SHP77 treated with DMSO at 0.1 percent for 48 hours (cell line): ENCODE measurements at places on chromosomes 7 and 10.

DNA sequence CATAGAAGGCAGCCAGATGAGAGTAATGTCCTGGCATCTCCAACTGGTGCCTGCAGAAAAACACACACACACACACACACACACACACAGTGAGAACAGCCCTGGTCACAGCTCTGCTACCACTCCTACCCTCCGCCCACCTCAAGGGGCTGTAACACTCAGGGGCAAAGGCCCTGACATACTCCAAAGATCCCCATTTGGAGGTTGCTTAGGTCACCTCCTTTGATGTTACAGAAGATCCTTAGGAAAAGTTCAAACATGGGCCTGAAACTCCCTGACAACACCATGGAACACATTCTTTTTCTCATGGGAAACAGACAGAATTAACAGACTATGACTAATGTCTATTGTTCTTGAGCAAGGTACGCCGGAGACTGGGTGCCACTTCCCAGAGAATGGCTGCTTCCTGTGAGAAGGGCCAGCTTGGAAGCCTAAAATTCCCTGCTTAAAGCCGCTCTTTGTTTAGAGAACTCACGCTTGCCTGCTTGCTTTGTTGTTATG is 27.7 kb downstream of the DENND11 start:
- DNase-seq, result no peak

GRCh38 chr10:70773965-70774809 is 11.0 kb downstream of the TBATA start:
- no peak for DNase-seq

DNA sequence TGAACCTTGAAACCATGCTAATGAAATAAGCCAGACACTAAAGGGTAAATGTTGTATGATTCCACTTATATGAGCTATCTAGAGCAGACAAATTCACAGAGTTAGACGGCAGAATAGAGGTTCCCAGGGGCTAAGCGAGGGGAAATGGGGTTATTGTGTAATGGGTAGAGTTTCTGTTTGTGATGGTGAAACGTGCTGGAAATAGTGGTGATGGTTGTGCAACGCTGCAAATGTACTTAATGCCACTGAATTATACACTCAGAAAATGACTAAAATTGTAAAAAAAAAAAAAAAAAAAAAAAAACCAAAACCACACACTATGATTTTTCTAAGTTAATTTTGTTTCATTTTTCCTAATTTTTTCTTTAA is 30.0 kb downstream of the SFXN4 start:
- DNase-seq, result no peak

DNA sequence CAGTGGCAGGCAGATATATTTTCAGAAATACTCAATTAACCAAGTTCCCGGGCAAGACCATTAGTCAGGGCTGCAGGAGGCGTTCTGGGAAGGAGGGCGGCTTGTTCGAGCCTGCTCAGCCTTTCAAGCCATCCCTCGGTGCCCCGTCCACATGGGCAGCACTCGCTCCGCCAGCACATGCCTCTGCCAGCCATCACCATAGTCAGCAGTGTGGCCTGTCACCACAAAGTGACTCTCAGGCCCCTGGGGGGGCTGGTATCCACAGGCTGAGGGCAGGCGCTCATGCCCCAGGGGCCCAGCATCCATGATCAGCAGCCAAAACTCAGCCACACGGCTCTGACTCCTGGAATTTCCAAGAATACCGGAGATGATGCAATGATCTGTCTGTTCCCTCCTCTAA is 81.9 kb downstream of the CHST15 start:
- DNase-seq, result no peak

- peak; percentile 6 for DNase-seq
These were observed 309.7 kb downstream of the CSTF2T start for GRCh38 chr10:51389415-51390321.

DNA sequence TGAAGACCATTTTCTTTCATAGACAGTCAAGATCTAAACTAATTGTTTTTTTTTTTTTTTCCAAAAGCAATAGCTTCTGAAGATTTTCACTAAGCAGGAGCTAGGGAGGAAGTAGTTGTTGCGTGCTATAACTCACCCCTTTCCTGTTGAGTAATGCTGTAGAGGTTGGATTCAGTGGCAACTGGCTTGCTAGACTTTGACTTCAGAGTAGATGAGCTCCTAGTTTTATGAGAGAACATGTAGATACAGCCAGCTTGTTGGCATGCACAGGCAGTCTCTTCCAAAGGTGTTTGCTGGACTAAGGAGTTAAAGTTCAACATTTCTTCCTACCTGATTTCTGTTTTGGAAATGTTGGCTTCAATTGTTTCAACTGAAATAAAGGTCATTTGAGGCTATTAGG is 66.2 kb upstream of the MXI1 start:
- DNase-seq, result no peak

GRCh38 chr7:47502240-47502877 is 79.6 kb downstream of the TNS3 start:
- no peak for DNase-seq

- no peak for DNase-seq
These were observed 256.2 kb upstream of the FERD3L start for GRCh38 chr7:19401461-19401860.

DNA sequence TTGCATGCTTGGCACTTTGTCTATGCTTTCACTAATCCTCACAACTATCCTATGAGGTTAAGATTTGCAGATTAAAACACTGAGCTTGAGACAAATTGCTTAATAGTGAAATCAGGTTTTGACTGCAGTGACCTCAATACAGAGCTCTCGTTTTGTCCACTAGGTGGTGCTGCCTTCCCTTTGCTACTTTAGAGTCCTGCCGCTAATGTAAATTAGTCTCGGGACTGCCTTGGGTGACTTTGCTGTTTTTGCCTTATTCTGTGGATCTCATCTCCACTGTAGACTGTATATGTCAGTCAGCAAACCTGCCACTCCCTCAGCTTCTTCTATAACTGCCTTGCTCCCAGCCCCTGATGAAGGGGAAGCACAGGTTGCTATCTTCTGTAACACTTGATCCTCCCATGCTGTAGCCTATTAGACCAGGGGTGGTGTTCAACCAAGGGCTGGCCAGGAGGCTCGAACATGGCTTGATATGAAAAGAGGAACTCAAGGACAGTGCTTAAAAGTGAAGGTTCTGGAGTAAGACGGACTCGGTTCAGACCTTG is 26.0 kb downstream of the ASB4 start:
- DNase-seq, result peak; percentile 59

DNA sequence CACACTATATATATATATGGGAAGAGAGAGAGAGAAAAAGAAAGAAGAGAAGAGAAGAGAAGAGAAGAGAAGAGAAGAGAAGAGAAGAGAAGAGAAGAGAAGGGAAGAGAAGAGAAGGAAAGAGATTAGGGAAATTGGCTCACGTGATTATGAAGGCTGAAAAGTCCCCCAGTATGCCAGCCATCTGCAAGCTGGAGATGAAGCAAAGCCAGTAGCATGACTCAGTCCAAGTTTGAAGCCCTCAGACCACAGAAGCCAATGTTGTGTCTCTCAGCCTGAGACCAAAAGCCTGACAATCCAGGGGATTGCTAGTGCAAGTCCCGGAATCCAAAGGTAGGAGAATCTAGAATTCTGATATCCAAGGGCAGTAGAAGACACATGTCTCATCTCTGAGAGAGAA is 206.3 kb upstream of the PRSS1 start:
- no peak for DNase-seq

DNA sequence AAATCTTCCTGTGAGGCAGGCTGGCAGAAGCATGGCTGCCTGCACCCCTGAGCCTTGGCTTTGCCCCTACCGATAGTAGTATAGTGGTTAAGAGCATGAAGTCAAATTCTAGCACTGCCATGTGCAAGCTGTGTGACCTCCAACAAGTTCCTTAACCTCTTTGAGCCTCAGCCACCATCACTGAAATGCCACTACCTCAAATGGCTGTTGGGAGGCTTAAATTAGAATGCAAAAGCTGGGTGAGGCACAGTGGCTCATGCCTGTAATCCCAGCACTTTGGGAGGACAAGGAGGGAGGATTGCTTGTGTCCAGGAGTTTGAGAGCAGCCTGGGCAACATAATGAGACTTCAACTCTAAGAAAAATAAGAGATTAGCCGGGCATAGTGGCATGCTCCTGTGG is 8.4 kb downstream of the SFRP5 start:
- DNase-seq, result no peak

GRCh38 chr7:5050676-5051075 is 5.0 kb downstream of the RBAK start:
- no peak for DNase-seq

DNA sequence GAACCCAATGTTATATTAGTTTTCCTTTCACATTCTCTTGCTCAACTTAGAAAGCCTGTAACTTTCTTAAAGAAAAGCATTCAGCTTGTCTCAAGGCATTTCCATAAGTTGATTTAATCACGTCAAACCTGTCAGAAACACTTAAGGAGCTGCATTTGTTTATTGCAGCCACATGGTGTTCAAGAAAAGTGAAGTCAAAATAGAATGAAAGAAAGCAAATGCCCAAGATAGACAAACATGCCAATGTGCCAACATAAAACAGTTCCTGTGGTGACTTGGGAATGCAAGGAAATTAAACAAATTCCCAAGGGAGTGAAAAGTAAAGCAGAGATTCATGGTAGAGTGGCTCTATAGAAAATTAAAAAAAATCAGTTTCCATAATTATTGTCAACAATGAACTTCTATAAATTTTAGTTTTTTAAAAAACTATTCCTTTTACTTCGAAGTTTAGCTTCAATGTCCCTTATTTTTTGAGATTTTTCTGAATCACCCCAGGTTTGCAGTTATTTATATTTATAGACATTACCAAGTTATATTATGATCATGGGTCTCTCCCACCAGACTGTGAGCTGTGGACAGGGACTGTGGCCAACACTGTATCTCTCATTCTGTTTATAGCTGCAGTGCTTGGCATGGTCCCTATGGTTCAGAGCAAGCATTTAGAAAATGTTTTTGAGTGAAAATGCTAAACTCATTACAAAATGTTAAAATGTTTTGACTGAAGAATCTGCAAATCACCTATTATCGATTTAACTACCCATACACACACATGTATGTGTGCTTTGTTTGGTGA is 887.4 kb downstream of the REEP3 start:
- DNase-seq, result no peak

DNA sequence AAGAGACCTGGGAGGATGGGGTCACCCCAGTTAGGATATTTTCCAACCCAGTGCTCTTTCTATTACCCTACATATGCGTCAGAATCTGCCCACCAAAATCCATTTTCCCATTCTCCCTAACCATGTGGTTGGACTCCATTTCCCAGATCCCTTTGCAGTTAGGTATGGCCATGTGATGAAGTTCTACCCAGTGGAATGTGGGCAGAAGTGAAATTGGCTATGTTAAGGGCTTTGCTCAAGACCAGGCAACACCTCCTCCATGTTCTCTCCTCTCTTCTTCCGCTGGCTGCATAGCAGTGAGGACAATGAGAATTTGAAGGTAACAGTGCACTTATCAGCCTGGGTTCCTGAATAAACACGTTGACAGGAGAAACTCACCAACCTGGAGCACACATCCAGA is 111.3 kb downstream of the CABCOCO1 start:
- DNase-seq, result no peak

DNA sequence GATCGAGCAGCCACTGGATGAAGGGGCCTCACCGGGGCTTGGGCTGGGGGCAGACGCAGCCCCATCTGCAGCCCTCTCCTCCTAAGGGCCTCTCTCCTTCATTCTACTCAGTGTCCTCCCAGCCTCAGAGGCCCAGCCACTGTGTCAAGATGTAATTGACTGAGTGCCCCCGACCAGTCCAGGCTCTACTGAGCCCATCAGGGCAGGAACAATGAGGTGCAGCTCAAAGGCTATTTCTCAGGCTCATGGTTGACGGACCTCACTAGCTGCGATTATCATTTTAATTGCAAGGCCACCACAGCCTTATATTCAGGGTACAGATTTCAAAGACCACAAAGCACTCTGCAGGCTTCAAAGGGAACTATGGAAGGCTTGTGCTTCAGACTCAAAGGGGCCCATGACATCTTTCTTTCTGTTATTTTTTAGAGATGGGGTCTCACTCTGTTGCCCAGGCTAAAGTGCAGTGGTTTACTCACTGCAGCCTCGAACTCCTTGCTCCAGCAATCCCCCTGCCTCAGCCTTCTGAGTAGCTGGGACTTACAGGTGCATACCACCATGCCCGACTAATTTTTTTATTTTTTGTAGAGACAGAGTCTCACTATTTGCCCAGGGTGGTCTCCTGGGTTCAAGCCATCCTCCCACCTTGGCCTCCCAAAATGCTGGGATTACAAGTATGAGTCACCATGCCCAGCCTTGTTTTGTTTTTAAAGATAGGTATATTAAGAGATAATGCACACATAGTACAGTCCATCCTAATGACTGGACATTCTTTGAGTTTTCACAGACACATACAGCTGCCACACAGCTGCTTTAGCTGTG is 23.7 kb downstream of the SLC29A3 start:
- DNase-seq, result no peak

DNA sequence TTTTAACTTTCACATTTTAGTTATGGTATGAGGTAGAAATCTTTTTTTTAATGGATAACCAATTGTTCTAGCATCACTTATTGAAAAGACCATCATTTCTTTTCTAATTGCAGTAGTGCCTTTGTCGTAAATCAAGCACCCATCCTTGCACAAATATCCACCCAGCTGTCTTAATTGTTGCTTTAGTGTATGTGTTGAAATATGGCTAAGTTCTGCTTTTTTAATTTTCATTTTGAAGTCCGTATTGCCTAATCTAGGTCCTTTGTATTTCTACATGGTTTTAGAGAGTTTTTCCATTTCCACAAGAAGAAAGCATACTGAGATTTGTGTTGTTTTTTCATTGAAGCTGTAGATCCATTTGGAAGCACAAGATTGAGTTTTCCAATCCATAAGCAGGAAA is 259.6 kb upstream of the SEMA3E start:
- no peak for DNase-seq

GRCh38 chr10:5334196-5334880 is 30.4 kb upstream of the UCN3 start:
- no peak for DNase-seq
